Left hindlimb (tissue), 1 donor: ENCODE measurements at places on chromosomes 3 and 15.

GRCh38 chr3:197430934-197431333 is 124.8 kb downstream of the BDH1 start:
- DNase-seq, result no peak

DNA sequence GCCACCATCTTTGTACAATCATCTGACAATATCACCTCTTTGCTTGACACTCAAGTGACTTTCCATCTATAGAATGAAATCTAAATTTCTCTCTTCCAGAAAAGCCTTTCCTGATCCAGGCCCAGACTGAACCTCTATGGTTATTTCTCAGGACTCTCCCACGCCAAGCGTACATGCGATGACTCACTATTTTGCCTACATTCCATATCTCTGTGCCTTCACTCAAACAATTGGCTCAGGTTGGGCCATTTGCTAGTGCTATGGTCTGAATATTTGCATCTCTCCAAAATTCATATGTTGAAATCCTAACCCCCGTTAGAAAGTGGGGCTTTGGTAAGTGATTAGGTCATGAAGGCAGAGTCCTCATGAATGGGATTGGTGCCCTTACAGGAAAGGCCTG is 43.9 kb downstream of the ST3GAL6 start:
- no peak for DNase-seq

GRCh38 chr3:172065527-172065926 is 26.1 kb downstream of the FNDC3B start:
- DNase-seq, result no peak

DNA sequence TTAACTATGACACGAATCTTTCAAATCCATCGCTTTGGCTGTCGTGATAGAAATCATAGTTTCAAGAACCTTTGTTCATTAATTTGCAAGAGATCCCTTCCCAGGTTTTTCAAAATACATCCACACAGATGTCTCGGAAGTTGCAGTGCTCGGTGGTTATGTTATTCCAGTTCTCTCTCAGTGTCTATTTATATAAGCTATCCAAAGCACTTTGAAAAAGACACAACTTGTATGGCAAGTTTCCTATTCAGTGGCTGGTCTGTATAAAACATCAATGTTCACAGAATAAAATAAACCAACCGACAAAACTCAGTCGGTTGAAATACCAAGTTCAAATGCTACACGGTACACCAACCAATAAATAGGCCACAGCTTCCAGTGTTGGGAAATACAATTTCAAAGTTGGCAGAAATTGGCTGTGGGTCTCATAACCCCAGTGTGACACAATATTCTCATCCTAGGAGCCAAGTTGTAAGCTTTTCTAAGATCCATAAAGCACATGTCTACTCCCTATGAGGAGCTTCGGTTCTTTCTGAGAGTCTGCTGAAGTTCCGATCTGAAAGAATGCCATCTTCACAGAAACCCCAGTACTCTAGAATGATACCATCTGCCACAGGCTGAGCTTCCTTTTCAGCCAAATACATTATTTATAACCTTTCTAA is 23.7 kb downstream of the SATB1 start:
- DNase-seq, result no peak

- DNase-seq, result no peak
Measured at GRCh38 chr3:130389743-130390478, 44.4 kb downstream of the COL6A5 start.

GRCh38 chr3:55097441-55097840 is 169.6 kb upstream of the LRTM1 start:
- no peak for DNase-seq

- DNase-seq, result no peak
Measured at GRCh38 chr15:65426216-65426853, 3.6 kb upstream of the IGDCC4 start.
